Kidney tubule cell (primary cell): ENCODE measurements at places on chromosomes 1 and 21.

DNA sequence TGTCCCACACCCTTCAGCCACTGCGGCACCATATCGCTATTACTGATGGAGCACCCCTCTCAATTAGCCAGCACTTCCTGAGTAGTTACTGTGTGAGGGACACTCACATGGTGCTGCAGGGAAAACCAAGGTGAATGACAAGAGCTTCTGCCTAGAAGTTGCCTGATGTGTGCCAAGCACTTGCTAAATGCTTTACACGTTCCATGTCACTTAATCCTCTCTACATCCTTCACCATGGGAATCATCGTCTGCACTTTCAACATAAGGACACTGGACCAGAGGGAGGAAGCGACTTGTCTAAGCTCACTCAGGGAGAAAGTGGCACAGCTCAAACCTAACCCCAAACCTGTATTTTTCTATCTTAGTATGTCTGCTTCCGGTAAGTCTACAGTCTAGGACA, 344.8 kb downstream of the SIPA1L2 start:
- DNase-seq = no peak

DNA sequence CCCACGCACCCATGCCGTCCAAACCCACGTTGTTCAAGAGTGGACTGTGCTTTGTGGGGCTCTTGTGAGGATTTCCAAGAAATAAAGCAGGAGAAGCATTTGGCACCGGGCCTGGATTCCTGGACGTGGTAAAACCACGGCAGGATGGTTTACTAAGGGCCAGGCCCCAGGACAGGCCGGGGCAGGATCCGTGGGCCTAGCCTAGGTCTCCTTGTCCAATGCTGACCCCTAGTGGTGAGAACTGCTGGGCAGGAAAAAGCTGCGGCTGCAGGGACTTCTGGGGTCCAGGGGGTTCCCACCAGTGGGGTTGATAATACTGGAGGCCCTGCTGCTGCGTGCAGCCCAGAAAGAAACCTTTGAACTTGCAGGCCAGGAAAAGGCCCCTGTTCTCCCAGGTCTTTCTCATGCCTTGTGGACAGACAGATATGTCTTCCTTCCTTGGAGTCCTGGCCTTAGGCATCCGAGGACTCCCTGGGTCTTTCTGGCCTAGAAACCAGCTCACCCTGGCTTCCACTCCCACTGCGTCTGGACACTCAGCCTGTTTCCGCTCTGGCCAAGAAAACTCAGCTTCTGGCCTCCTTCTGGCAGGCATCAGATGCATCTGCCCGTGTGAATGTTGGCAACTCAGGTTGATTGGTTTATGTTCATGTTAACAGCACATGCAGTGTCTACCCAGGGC, 106.9 kb upstream of the TMEM51 start:
- DNase-seq = peak; percentile 81

DNA sequence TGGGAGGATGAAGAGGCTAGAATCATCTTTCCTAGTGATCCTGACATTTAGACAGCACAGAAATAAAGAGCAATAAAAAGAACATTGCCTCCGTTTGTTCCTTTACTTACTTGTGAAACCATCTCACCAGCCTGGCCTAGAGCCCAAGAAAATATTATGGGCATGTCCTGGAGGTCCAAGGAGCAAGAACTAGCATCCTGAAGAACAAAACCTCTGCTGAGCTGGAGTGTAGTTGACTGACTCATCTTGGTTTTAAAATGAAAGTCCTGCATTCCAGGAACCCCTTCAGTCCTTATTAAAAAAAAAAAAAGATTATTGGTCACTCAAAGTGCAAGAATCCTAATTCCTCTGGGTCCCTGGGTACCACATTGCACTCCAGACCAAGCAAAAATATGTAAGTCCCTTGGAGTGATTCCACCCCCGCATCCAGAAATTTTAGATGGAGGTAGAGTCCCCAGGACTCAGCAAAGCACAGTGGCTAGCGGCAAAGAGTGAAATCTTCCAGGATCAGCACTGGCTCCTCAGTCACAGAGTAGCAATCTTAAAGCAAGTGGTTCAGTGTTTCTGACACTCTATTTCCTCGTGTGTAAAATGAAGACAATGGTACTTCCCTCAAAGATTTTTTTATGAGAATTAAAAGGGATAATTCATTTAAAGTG, 7.0 kb downstream of the SMCP start:
- no peak for DNase-seq

DNA sequence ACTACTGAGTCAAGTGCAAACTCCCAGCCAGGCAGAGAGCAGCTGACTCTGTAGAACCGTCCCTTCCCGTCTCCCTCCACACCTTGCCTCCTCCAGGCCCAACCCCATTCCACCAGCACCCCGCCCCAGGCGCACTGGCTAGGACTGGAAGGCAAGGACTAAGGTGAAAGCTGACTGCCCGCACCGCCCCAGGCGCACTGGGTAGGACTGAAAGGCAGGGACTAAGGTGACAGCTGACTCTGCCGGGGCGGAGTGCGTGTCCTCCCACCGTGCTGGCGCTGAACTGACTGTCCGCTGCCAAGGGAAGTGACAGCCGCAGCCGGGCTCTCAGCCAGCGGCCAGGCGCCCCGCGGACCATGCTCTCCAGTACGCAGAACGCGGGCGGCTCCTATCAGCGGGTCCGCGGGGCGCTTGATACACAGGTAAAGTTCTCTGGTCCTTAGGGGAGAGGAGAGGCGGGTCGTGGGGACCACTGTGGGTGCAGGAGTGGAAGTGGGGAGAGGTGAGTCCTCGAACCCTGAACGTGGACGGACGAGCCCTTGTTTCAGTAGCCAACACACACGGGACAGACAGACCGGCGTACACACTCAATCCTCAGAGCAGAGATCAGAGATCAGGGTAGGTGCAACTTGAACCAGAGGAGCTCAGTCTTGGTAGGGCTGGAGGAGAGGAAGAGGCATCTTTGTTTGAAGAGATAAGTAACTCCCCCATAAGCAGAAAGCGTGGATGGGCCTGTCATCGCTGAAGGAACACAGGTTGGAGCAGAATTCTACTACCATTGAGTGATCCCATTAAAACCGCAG, 58.0 kb downstream of the RBM11 start:
- peak; percentile 5 for DNase-seq

DNA sequence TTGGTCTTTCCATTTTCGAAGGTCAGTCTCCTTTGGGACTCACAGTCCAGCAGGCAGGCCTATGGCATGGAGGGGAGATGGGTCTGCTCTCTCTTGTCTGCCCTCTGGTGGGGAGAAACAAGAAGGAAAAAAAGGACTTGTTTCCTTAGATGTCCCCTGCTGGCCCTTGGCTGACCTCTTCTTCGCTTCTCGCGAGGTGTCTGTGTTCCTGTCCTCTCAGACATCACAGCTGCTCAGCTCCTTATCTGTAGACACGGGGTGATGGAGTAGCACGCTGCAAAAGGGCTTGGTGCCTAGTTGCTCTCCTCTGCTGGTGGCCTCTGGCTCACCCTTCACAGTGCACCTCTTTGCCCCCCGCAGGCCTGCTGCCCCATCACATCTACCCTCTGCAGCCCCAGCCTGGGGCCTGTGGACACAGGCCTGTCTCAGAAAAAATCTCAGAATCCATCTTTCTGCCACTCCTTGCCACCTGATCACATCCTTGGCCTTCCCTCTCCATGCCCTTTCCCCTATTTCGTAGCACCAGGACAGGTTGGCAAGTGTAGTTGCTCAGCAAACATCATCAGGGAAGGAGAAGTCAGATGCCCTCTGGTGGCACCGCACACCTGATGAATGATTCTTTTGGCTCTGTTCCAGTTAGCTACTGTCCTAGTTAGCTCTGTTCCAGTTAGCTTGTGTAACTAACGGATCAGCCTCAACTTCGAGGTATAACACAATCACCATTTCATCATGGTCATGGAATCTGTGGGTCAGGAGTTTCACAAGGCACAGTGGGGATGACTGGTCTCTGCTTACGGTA, 18.7 kb upstream of the AK2 start:
- DNase-seq = peak; percentile 87

GRCh38 chr1:176694713-176695112, 231.7 kb downstream of the PAPPA2 start:
- DNase-seq = no peak

GRCh38 chr1:213385201-213385600, 334.2 kb downstream of the RPS6KC1 start:
- no peak for DNase-seq
